ENCODE measurements at places on chromosomes 3 and 15.
A peak's percentile ranks its signal among the peaks of the same experiment; 100 is the strongest.

- DNase-seq = no peak
Measured at GRCh38 chr15:62416526-62416925, 251.4 kb upstream of the C2CD4B start.

GRCh38 chr15:31202953-31203352 is 101.4 kb upstream of the TRPM1 start:
- peak; percentile 18 for DNase-seq

DNA sequence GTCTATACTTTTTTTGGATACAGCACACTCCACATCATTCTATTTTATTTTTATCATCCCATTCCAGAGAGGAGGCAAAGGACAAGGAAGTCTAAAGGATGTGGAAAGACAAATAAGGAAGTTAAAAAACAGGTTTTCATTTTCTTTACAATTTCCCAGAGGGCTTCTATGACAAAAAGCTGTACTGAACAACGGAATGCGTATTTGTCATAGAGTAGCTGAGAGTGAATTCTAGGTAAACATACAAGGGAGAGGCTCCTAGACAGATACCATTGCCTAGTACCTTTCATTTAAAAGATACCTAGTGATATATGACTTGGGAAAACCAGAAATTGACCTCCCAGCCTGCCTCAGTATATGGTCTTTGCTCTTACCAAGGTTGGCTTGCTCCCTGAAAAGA is 341.7 kb downstream of the FHIT start:
- DNase-seq = no peak

DNA sequence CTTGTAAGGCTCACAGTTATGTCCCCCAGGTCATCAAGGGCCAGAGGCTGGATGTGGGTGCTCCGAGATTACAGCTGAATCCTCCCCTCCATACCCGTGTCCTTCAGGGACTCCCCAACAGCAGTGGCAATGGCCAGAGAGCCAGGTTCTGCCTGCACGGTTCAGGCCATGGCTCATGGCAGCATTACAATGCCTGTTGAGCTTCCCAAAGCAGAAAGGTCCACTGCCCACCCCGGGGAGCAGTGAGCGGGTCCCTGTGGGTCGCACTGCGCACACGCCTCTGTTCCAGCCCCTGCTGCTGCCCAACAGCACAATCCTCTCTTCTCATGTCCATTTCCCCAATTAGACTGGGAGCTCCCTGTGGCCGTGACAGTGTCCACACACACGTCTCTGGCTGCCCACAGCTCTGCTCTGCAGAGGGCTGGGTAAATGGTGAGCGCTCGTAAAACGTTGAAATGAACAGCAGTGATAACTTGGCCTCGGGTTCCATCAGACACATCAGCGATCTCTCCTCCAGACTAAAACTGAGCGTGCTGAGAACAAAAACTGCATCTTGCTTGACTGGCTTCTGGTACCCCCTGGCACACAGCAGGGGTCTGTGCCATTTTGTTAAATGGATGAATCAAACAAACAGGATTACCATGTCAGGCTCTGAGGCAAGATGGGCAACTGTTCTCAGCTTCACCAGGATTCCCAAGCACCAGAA is 80.4 kb downstream of the VGLL4 start:
- DNase-seq = no peak

DNA sequence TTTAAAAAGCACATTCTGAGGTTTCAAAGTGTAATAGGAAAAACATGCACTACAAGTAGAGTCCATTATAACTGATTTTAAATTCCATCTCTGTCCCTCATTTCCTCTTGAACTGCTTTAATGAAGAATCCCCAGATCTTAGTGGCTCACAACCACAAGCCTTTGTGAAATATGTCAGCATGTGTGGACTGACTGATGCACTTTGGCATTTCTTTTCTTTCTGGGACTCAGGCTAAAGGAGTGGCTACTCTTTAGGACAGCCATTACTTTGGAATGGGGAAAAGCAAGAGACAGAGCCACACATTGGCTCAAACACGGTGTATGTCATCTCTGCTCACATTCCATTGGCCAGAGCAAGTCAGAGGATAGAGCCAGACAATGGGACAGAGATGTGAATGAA is 139.6 kb downstream of the GRM7 start:
- DNase-seq = no peak

DNA sequence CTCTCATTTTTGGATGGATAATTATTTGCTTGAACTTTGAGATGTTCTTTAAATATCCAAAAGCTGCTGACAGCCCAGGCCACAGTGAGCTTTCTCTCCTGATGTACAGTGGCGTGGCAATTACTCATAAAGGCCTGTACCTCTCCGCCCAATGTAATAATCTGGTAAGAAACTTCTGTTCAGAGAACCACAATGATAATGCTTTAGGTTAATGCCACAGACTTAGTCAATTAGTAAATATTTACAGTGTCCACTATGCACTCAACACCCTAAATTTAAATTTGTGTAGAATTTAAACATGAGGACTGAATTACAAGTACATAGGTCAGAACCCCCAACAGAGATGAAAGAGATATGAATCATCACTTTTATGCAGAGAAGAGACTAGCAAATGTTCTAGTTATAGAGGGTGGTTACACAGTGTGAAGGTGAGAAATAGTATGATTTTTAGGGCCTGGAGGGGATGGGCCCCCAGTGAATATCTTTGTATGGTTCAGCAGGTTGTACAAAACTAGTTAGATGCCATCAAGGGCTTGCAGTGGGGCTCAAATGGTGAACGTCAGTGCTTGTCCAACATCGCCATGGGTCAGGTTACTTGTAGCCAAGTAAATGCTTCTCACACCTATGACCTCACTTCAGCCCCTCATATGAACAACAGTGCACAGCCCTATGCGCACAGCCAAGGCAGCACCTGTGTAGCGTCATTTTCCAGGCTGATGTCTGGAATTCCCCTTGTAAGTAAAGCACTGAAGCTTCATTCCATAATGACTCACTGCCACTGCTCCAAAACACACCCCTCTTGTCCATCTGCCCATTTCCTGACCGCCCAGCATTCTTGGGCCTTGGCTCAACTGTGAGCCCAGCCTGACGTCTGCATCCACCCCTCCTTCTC is 13.3 kb downstream of the ABHD2 start:
- DNase-seq = no peak

- DNase-seq = no peak
Measured at GRCh38 chr15:80612118-80612823, 82.8 kb upstream of the ABHD17C start.

GRCh38 chr3:85258819-85259218 is 300.0 kb downstream of the CADM2 start:
- DNase-seq = no peak

DNA sequence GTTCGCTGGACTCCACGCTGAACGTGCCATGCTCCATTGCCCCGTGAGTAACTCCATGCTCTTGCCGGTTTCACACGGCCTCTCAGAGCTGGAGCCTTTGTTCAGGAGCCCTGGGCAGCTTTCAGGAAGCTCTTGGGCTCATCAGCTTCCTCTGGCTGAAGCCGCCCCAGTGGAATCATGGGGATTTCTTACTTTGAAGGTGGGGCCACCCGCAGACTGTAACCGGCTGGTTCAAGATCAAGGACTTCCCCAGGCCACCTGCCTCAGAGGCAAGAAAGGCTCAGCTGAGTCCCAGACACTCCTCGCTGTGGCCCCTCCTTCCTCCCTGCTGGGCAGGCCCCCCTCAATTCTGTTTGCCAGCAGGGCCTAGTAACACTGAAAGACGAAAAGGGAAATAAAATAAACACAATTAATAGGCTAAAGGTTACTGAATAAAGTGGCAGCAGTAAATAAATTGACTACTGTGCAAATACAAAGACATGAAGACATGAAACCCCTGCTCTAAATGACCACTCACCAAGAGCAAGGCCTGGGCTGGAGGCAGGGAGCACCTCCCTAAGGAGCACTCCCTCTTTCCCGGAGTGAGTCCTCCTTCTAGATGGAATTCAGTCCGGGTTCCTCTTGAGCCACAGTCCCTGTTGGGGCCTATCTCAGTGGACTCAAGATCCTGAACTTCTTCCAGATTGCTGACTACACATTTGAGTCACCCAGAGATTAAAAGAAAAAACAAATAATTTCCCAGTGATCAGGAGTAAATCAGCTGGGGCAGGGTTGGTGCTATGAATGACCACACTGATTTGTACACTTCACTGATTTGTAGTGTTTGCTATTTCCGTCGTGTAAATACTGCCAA is 51.0 kb downstream of the ZDHHC19 start:
- DNase-seq = peak; percentile 27

DNA sequence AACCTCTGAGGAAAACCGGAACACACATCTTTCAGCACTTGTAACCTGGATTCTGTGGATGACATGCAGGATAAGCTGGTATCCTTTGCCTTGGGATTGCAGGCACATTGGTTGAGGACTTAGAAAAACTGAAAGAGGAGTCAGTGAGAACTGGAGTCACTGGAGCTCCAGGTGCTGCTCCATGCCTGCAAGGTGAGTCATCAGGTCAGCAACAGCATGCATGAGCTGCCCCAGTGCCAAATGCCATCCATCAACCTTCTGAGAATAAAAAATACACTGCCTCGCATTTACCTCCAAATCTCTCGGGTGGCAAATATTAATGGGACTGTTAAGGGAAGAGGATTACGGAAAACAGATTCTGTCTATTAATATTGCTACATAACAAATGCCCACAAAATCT is 729.1 kb downstream of the NTRK3 start:
- DNase-seq = no peak

GRCh38 chr3:150495563-150496168 is 50.6 kb downstream of the SERP1 start:
- peak; percentile 66 for DNase-seq

DNA sequence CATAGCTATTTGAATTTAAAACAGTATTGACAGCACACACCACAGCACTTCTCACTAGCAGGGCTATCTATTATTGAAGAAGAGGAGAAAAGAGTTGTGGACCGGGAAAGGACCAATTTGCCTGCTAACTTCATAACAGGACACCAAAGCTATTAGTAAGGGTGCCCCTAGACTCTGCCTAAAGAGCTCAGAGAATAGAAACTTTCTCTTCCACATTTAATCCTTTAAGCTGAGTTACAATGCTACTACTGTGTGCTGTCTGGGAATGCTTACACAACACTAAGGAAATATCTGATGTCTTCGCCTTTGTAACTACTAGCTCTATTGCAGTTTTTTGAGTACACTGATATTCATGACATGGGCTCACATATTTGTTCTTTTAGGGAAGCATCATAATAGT is 13.5 kb upstream of the AADAC start:
- DNase-seq = no peak

DNA sequence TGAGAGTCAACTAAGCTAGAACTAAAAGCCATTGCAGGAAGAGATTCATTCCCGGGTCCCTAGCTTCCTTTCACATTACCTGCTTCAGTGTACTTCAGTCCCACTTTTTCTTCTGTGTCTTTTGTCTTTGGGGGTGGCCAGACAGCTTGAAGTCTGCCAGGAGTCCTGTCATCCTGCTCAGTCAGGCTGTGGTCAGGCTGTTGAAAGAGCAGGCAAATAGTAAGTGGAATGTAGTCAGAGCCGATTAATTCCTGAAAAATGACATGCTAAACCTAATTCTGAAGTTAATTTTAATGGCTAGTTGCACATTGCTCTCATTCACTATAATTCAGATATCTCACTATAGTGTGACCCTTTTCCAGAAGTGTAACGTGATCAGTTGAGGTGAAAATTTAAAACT is 129.6 kb downstream of the FMN1 start:
- DNase-seq = no peak

DNA sequence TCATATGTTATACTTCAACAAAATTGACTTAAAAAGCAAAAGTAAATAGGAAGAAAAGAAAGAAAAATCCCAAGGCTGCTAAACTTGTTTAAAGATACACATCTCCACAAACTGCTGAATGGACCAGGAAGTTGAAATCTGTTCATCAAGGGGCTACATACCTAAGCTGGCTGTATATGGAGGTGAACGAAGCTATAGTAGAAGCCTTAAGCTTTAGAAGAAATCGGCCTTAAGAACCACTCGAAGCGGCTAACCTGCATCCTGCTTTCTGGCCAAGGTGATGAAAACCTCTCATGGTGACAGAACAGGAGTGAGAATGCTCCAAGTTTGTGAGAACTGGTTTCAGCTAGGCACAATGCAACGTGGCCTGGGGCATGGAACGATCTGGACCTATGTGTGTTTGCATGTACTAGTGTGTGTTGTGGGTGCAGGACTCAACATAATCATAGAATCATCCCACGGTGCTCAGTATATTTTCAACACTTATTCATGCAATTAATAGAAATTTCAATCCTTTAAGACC is 31.3 kb upstream of the SPTBN5 start:
- DNase-seq = no peak

DNA sequence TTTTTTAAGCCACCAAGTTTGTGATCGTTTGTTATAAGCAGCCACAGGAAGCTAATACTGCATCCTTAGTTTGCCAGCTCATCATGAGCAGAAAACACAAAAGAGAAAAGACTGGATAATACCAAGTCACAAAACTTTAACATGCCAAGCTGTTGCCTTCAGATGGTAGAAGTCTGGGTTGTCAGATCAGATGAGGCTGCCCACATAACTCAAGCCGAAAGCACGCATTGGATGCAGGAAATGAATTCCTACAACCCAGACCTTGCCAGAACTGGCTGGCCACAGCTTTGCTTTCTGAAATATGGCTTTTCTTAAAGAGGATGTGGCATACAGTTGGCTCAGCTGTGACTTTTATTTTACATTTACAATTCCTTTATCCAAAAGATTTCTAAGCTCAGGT is 118.3 kb upstream of the NEO1 start:
- DNase-seq = no peak

DNA sequence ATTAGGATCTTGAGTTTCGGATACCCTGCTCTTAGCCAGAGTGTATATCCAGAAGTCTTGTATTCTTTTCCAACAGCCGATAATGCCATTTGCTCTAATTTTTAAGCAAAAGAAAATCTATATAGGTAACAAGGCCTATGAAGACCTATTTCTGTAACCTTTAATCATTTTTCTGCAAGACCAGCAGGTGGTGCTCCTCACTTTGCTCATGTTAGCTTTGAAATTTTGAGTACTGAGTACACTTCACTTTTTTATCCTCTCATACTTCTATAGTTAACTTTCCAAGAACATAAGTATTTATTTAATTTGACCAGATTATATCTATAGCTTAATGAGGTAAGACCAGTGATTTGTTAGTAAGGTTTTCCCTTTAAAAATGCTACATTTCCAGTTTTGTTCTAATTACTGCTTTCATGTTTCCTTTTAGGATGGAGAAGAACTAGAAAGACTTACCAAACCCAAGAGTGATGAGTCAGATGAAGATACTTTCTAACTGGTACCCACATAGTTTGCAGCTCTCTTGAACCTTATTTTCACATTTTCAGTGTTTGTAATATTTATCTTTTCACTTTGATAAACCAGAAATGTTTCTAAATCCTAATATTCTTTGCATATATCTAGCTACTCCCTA is 20.5 kb downstream of the SLC35A5 start:
- DNase-seq = peak; percentile 33

Measured in CD4-positive, alpha-beta T cell treated with Interleukin-2 at 100 ng/mL for 4 hours (primary cell).